ENCODE measurements at places on chromosomes 1 and 21.
A peak's percentile ranks its signal among the peaks of the same experiment; 100 is the strongest.

GRCh38 chr1:103497404-103497803 is 28.1 kb upstream of the RNPC3 start:
- ATAC-seq, result no peak

GRCh38 chr1:30471307-30471706 is 252.1 kb downstream of the MATN1 start:
- ATAC-seq, result no peak

DNA sequence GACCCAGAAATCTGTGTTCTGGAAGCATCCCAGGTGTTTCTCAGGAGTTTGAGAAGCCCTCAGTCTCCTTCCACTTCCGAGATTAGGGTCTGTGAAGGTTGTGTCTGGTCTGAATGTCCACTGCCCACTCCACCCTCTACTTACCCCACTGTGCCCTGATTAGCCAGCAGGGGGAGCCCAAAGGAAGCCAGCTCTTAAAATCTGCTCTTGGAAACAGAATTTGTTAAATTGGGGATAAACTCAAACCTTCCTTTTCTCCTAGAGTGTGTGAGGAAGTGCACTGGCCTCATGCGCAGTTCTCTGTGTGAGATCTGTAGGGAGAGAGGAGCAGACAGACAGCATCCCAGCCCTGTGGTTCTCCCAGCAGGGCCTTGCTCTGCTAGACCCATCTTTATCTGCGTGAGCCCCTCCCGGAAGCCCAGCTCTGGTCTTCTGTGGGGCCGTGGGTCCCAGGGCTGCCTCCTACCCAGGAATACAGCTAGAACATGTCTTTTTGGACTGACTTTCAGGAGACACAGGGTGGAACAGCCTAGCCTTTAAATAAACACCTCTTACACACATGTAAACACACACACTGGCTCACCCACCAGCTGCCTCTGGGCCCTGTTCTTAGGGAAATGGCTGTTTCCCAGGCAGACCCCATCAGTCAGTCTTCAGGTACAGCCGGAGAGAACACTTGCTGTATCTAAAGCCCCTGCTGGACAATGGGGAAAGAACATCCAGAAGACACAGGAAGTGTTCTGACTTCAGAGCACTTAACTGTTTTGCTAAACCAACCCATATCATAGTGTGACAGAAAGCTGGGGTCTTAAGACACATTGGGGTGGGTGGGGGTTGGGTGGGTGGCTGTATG is 52.2 kb downstream of the SMYD2 start:
- no peak for ATAC-seq

DNA sequence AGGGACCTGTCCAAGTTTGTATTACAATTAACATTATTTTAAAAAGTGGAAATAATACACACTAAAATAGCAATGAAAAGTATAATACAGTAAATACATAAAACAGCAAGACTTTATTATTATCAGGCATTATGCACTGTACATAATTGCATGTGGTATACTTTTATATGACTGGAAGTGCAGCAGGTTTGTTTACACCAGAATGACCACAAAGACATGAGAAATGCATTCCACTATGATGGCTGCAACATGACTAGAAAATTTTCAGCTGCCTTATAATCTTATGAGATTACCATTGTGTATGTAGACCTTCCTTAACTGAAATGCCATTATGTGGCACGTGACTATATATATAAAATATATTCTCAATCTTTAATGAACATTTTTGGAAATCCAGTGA is 1699.6 kb downstream of the KCNT2 start:
- no peak for ATAC-seq

DNA sequence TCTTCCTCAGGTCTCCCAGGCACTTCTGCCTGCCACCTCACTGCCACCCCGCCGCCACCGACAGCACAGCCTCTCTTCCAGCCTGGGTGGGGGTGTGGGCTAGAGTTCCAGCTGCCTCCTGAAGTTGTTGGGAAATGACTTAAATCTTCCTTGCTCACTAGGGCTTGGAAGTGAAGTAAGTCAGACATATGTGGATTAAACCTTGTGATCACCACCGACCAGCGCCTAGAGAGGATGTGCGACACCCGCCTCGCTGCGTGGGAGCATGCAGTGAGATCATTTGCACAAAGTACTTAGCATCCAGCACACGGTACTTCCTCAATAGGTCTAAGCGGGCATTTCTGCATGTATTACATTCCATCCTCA is 71.4 kb upstream of the FAM20B start:
- ATAC-seq, result no peak

DNA sequence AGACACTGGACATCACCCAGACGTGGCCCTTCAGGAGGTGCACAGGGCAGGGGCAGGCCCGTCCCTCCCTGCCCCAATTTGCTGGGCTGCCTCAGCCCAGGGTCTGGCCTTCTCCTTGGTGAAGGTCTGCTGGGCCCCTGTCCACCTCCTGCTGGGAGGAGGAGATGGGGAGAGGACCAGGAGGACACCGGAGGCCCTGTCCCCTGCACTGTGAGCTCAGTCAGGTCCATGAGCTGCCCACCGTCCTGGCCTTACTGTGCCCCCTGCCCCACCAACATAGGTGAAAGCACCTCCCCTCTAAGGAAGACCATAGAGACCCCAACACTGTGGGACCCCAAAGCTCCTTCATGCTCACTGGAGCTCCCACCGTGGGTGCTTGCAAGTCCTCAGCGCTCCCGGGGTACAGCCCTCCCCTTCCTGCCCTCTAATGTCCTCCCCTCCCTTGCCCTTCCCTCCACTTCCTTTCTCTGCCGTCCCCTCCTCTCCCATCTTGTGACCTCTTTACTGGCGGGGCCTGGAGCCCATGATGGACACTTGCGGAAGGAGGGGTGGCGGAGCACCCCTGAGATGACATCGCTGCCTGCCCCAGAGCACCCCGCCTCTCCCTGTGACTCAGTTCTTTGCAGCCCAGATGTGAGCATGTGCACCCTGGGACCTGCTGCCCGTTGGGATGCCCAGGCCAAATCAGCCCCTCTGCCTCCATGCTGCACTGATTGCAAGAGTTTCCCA is 4.6 kb downstream of the LRRC3 start:
- no peak for ATAC-seq

DNA sequence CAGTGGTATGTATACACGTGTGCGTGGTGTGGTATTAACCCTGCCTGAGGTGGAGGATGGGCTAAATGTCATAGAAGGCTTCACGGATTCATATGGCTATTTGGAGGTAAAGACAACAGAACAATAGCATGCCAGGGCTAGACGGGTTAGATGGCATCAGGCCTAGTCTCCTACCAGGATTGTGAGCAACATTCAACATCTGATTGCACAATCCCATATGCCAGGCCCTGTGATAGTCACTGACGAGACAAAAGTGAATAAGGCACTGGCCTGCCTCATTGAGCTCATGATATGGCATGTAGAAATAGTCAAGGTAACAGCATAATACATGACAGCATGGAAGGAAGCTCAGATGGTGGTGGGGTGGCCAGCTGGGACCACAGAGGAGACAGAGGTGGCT is 167.1 kb upstream of the BEND5 start:
- ATAC-seq, result no peak

- ATAC-seq, result no peak
Measured at GRCh38 chr1:62725255-62725654, 37.1 kb upstream of the DOCK7 start.

GRCh38 chr1:201693890-201694607 is 134.9 kb upstream of the IPO9 start:
- no peak for ATAC-seq

DNA sequence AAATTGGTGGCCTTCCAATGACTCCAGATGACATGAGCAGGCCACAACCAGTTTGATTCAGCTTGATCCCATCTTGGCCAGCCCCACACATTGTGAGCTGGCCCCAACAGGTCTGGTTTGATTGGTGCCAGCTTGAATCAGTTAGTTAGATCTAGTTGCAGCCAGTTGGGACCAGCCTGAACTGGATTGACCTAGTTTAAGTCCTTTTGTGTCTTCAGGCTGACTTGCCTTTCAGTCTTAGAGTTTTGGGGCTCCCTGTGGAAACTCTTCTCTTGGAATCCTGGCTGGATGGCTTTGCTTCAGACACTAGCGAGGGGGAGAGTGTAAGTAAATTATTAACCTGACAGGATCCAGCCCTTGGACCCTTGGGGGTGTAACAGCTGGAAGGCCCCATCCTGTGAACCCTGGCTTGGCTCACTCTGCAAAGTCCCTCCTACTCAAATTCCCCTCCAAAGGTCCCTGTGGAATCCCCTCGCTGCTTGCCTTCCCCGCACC is 36.2 kb upstream of the POU3F1 start:
- ATAC-seq, result no peak

DNA sequence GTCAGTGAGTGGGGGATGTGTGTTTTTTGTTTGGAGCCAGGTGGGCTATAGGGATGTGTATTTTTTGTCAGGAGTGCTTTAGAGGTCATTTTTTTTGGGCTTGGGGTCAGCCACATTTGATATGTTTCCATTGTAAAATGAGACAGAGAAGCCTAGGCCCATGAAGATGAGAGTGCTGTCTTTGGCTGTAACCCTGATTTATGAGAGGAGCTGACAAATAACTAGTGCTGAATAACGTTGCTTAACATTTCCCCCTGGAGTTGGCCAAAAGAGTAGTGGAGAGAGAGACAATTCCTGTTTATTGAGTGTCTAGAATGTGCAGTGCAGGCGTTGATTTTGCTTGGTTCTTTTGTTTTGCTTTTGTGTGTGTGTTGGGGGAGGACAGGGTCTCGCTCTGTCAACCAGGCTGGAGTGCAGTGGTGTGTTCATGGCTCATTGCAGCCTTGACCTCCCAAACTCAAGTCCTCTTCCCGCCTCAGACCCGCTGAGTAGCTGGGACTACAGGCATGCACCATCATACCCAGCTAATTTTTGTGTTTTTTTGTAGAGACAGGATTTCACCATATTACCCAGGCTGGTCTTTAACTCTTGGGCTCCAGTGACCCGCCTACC is 64.7 kb downstream of the S1PR1 start:
- ATAC-seq, result no peak

- peak; percentile 56 for ATAC-seq
Measured at GRCh38 chr1:26994020-26994786, 711 bp downstream of the TRNP1 start.

DNA sequence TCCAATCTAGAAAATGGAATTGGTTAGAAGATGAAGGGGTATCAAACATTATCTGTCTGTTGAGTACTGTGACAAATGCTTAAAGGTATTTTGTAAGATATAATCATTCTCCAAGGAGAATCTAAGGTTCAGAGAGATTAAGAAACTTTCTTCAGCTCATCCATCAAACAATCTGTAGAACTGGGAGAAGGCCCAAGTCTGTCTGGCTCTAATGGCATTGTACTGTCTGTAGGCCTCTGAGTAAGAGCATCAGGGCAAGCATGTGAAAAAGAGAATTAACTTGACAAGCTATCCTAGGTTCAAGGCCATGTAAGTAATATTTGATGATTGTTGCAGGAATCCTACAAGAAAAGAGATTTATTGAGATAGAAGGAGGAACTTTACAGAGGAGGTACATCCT is 5.3 kb upstream of the FGGY start:
- no peak for ATAC-seq

- no peak for ATAC-seq
Measured at GRCh38 chr1:246803883-246804282, 79.7 kb downstream of the SCCPDH start.

DNA sequence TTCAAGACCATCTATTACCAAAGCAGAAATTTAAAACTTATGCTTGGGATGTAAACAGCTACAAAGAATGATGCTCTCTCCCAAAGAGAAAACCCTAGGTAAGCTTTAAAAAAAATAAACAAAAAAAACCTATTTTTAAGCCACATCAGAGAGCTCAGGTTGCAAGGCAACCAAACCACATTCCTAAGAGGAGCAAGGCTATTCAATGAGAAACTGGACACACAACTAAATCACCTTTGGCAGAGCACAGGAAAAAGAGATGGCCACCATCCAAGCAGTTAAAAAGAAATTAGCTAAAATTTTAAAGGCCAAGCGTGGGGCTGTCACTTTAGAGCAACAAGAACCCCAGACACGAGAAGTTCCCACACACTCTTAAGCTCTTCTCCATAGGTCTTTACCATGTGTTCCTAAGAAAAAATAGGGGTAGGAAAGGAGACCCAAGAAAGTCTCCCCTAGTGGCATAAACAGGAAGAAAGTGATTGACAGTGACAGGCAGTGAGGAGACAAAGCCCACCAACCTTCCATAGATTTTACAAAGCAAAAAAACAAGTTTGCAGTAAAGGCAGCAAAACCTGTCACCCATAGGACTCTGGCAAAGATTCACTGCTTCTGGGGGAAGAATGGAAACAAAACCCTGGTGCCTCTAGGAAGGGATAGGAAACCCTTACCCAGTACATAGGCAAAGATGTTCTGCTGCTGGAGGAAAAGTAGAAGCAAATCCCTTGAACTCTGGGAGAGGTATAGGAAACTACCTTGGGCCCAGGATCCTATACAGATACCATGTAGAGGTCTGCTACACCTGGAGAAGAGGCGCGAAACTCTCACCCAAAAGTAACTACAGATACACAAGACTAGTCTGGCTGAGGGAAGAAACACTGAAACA is 68.5 kb downstream of the FOXJ3 start:
- no peak for ATAC-seq

- no peak for ATAC-seq
Measured at GRCh38 chr1:148289647-148290046, 137.6 kb upstream of the NBPF11 start.

DNA sequence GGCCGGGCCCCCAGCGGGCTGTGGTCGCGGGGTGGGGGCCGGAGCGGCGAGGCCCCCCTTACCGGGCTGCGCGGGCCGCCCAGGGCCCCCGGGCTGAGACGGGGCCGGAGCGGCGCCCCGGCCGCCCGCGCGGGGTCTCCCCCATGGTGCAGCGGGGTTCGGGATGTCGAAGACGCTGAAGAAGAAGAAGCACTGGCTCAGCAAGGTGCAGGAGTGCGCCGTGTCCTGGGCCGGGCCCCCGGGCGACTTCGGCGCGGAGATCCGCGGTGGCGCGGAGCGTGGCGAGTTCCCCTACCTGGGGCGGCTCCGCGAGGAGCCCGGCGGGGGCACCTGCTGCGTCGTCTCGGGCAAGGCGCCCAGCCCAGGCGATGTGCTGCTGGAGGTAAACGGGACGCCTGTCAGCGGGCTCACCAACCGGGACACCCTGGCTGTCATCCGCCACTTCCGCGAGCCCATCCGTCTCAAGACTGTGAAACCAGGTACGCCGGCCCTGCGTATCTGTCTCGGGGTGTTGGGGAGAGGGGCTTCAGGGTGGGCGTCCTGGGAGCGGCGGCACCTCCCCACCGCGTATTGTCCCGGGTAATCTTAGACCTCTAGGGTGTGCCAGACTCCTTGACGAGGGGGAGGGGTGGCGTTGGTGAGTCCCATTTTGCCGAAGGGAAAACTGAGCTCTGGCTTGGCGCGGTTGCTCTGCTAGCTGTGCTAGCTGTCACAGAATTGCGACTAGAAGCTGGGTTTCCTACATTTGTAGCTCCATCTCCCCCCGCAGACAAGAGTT is 745 bp downstream of the MAGI3 start:
- peak; percentile 32 for ATAC-seq

- ATAC-seq, result no peak
Measured at GRCh38 chr1:178612261-178612660, 99.4 kb downstream of the TEX35 start.

DNA sequence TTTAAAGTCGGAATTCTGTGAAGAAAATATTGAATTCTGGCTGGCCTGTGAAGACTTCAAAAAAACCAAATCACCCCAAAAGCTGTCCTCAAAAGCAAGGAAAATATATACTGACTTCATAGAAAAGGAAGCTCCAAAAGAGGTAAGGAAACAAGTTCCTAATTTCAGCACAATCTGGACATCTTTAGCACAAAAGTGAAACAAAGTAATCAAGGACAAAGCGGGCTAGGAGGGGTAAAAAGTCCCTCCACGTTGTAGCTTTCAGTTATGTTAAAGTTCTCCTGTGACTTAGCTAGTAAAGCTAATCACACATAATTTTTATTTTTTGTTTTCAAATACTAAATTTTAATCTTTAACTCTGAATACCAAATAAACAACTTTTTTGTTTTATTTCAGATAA is 2.2 kb downstream of the RGS2 start:
- no peak for ATAC-seq

All from stimulated activated memory B cell treated with anti-CD40 and anti-IgM and Interleukin-4, amounts not matched to agents 10 μg/mL and 1 μg/mL and 100 μg/mL, for 72 hours (primary cell).